ENCODE measurements at places on chromosomes 5 and 9.

- peak; percentile 71 for DNase-seq
These were observed 718 bp upstream of the DENND4C start for GRCh38 chr9:19229595-19230354.

- DNase-seq, result no peak
These were observed 15.7 kb downstream of the BRD3OS start for GRCh38 chr9:134040781-134041648.

DNA sequence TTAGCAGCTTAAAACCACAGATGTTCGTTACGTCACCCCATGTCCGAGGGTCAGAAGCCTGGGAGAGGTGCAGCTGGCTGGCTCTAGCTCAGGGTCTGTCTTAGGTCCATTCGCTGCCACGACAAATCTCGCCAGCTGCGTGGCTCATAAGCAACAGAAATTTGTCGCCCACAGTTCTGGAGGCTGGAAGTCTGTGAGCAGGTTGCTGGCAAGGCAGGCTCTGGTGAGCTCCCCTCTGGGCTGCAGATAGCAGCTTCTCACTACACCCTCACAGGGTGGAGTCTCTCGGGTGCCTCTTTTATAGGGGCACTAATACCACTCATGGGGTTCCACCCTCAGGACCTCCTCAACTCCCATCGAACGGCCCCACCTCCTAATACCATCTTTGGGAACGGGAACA lies 40.1 kb upstream of the FCN2 start:
- DNase-seq, result no peak

DNA sequence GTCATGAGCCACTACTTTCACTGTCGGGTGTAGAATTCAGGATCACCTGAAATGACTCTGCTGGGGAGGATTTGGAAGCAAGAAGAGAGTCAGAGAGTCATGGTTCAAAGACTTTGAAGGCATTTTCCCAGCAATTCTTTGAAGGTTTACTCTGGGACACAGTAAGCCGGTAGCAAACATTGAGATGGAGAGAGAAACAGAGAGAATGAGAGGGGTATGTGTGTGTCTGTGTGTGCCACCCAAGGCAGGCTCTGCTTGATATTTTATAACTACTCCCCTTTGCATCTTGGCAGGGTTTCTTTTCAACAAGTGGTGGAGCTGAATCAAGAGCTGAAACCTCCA lies 89.8 kb downstream of the ANKRD55 start:
- no peak for DNase-seq

- DNase-seq, result no peak
These were observed 25.3 kb downstream of the ARSB start for GRCh38 chr5:78959767-78960166.

DNA sequence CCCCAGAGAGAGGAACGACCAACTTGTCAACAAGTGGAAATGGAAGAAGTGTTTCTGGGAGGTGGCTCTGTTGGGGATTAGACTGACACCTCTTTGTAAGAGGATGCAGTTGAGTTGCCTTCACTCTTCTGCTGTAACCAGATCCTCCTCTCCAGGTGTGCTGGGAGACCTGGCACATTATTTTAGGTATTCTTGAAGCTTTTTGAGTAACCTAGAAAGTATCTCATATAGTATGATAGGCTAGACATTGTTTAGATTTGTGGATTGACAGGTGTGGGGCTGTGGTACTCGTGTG lies 21.6 kb downstream of the SNX30 start:
- no peak for DNase-seq

GRCh38 chr5:107502676-107503060 lies 168.1 kb downstream of the EFNA5 start:
- no peak for DNase-seq

DNA sequence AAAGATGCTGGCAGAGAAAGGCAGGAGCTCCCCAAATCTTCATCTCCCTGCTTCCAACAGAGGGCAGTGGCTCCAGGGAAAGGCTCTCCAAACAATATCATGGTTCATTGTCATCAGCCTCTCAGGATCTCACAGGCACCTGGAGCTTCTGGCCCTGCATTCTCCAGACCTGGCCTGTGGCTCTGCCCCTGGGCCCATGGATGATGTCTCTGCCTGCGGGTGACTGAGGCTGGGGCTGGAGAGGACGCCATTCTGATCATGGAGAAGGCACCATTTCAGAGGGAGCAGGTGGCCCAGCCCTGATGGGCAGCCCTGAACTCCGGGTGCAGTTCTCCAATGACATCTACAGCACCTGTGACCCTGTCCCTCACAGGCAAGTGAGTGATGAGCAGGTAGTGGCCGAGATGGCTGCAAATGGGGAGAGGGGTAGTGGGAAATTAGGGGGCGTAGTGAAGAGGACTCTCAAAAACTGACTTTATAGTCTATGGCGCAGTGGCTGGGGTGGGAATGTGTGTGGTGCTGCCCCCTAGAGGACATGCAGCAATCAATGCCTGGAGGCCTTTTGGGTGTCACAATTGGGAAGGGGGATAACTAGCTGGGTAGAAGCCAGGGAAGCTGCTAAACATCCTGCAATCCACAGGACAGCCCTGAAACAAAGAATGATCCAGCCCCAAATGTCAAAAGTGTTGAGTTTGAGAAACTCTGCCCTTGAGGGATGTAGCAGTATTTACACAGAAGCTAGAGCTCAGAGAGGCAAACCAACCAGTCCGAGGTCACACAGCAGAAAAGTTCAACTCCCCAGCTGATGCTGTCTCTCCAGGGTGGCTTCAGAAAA lies 3.2 kb downstream of the SH3PXD2B start:
- peak; percentile 70 for DNase-seq

DNA sequence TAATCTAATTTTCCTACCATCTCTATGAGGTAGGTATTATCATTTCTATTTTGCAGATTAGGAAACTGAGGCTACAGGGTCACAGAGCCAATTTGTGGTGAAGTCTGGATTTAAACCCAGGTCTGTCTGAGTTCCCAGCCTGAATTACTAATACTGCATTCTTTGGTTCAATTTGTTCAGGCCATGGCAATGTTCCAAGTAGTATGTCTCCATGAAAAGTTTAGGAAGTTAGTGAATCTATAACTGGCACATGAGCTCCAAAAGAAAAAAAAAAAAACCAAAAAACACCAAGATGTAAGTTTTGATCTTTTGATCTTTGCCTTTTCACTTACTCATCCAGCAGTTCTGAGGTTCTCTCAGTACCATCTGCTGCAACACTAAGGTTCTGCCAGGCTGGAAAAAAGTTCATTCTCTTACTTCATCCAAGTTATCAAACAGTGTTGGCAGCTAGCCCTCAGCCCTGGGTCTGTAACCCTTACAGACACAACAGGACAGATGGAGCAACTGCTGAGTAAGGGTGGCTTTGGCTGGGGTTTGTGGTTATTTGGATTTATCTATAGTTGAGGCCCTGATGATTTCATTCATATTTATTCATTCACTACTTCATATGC lies 4.4 kb upstream of the TMEM268 start:
- DNase-seq, result no peak

- no peak for DNase-seq
These were observed 38.6 kb downstream of the SH3RF2 start for GRCh38 chr5:145975001-145975360.

DNA sequence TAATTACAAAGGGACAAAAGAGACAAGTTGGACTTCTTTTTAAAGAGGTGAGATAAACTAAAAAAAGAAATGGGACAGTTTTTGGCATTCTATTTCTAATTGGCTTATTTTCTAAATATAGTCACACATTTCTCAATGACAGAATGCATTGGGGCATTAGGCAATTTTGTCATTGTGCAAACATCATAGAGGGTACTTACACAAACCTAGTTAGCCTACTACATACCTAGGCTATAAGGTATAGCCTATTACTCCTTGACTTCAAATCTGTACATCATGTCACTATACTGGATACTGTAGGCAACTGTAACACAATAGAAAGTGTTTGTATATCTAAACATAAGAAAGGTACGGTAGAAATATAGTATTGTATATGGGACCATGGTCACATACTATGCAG lies 56.1 kb downstream of the LSM11 start:
- DNase-seq, result no peak

- DNase-seq, result no peak
These were observed 152.4 kb upstream of the PHYKPL start for GRCh38 chr5:178384816-178385495.

- DNase-seq, result no peak
These were observed 273.3 kb upstream of the SEMA6A start for GRCh38 chr5:116847960-116848359.

- no peak for DNase-seq
These were observed 490.9 kb downstream of the NFIB start for GRCh38 chr9:13823026-13823425.

- no peak for DNase-seq
These were observed 152.8 kb upstream of the TAS2R1 start for GRCh38 chr5:9782826-9783560.

DNA sequence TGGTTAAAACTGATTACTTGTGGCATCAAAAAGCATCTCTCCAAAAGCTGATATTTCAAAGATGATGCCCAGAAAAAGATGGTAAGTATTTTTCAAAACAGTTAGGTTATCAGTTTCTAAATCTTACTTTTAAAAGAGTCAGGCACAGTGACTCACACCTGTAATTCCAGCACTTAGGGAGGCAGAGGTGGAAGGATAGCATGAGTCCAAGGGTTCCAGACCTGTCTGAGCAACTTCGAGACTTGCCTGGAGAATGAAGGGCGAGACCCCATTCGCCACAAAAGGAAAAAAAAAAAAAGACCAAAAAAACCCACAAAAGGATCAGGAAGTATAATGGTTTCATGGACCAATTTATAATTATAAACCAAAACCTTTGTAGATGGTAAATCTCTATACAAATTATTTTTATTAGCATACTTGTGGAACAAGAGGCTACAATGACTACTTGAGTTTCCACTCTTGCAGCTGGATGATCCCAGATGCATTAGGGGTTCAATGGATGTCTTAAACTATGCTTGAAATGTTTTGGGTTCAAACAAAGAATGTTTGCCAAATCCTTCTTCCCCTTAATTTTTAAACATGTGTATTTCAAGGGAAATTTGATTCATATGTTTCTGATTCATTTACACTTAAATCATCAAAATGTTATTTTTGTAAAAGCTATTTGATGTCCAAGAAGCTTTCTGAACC lies 96.1 kb downstream of the ADAMTSL1 start:
- DNase-seq, result no peak

GRCh38 chr9:69744688-69745380 lies 15.0 kb downstream of the PTAR1 start:
- no peak for DNase-seq

DNA sequence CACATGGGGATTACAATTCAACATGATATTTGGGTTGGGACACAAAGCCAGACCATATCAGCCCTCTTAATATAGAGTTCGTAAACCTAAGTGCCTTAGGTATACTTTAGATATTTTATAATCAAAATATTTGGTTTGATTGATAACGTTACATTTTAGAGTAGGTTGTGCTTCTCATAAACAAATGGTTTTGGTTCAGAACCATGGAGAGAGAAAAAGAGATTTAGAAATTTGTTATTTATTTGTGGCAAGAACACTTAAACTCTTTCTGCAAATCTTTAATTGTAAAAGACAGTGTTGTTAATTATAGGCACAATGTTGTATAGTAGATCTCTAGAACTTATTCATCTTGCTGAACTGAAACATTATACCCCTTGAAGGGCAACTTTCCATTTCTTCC lies 298.8 kb downstream of the TENT4A start:
- DNase-seq, result no peak

DNA sequence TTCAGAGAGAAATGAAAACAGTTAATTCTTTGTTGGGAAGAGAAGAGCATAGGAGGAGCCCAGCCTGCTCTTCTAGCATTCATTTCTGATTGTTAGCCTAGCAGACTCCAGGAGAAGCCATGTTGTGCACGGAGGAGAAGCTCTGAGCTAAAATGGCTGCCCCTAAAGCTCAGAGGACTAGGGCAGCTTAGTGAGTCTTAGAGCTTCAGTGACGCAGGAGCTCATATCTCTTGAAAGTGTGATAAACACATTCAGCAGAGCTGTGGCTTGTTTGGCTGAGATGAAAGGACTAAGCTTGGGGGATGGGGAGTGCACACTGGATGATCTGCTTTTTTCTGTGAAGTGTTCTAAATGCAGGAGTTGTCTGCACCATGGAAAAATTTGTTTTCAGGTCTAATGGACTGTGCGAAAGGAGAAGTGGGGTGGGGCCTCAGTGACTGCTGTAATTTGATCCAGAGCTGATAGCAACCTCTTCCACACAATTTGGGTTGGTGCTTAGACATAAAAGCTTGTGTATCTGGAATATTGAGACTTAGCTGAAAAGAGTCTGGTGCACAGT lies 58.5 kb downstream of the ZNF462 start:
- no peak for DNase-seq

- DNase-seq, result no peak
These were observed at the start of gene LMX1B for GRCh38 chr9:126613651-126614050. LMX1B (plus strand) TSS chr9:126613928; CDS start chr9:126614450, 522 bp downstream.

GRCh38 chr9:8961186-8961851 lies 1161.7 kb upstream of the DMAC1 start:
- no peak for DNase-seq

DNA sequence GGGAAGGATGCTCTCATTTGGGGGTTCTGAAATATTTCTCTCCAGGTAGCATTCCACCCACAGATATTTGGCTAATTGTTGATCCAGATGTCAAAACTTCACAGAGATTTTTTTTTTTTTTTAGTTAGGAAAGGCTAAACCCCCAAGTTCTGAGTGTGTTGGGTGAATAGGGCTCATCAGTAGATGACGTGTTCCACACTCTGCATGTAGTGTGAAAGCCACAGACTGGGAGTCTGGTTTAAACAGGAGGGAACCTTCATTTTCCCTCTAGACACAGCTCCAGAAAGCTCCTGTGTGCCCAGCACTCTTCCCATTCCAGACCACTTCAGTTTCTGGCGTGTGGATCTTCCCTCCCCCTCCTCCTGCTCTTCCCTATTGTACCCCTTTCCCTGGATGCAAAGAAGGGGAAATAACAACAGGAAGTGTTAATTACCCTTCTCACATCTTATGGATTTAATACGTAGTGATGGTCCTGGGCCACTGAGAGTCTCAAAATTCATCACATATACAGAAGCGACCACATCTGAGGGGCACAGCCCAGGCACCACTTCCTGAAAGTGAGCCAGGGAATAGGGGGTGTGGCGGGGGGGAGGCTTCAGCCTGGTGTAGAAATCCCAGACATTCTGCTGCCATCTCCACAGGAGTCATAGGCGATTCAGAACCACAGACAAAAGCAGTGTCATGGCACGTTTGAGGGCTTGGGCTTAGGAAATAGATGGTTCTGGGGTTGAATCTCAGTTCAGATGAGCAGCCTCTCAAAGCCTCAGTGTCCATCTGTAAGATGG lies 65.1 kb downstream of the DAP start:
- no peak for DNase-seq

DNA sequence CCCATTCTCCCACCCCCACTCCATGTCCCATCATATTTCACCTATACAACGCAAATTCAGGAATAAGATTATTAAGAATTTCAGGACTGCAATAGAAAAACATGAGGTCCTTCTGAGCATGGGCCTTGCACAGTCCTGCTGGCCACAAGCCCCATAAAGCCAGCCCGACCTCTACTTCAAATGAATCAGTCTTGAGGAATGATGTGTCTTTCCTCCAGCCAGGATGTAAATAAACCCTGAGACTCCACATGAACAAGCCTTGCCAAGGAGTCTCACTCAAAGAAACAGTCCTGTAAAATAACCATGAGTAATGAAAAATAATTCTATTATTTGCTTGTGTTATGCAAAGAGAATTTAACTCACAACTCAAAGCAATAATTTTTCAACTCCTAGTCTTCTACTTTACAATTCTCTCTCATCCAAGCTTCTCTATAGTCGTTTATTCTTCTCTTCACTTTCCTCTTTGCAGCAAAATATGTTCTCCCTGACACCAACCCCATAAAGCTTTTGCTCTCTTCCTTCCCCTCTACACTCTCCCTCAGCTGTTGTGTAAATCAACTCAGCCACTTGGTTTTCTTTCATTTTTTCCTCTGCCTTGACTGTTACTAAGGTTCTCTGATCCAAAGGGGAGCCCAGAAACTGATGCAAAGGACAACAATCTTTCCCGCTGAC lies 140.1 kb upstream of the MOCS2 start:
- no peak for DNase-seq

- DNase-seq, result no peak
These were observed 225.9 kb downstream of the RFX3 start for GRCh38 chr9:3299872-3300271.
